Neural crest cell (in vitro differentiated cells): ENCODE measurements at places on chromosomes 13 and 19. TPM values are rescaled to one million over a fixed set of nuclear protein-coding genes. Genes with fewer than 3 reads are reported as not detected.

DNA sequence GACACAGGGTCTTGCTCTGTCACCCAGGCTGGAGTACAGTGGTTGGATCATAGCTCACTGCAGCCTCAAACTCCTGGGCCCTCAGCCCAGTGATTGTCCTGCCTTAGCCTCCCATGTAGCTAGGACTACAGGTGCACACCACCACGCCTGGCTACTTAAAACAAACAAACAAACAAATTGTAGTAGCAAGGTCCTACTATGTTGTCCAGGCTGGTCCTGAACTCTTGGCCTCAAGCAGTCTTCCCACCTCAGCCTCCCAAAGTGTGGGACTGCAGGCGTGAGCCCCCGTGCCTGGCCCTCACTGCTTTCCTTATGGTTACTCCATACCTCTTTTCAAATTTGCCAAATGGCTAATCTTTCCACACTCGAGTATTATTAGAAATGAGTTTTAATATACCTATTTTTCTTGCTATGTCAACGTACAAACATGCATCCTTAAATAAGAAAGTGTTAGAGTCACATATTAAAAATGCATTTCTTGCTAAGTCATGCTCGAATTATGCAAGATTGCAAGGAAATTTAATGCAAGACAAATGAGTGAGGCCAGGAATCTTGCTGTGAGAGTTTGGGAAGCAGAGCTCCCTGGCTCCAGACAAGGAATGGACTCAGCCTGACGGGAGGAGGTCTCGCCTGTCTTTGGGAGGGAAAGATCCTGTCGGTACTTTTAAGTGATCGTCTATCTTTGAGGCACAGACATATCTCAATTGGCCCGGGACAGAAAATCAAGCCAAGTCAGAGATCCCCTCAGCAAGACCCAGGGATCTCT lies 39.4 kb downstream of the RFX2 start:
- peaks cover 6% of the 10 kb centered on the region for H3K36me3 ChIP-seq
- peaks cover 55% of the 10 kb centered on the region for H3K4me1 ChIP-seq
- no peak overlapping the region for H3K4me3 ChIP-seq
- no peak for DNase-seq

- no peaks in the 10 kb centered on the region for H3K36me3 ChIP-seq
- H3K4me3 ChIP-seq, result no peak overlapping the region
- DNase-seq, result no peak
- no peak overlapping the region for H3K27ac ChIP-seq
Observed at GRCh38 chr19:33291623-33292534, 10.5 kb downstream of the CEBPA start.

Gene VSTM2B
- total RNA-seq, result 0.21 TPM in 1 of 2 replicates, not detected in the other

Gene OVOL3
- not detected in 2 replicates for total RNA-seq
